ENCODE measurements at places on chromosomes 1 and 21.

GRCh38 chr1:1614954-1615255 lies 395 bp upstream of the MIB2 start:
- no peak for DNase-seq

DNA sequence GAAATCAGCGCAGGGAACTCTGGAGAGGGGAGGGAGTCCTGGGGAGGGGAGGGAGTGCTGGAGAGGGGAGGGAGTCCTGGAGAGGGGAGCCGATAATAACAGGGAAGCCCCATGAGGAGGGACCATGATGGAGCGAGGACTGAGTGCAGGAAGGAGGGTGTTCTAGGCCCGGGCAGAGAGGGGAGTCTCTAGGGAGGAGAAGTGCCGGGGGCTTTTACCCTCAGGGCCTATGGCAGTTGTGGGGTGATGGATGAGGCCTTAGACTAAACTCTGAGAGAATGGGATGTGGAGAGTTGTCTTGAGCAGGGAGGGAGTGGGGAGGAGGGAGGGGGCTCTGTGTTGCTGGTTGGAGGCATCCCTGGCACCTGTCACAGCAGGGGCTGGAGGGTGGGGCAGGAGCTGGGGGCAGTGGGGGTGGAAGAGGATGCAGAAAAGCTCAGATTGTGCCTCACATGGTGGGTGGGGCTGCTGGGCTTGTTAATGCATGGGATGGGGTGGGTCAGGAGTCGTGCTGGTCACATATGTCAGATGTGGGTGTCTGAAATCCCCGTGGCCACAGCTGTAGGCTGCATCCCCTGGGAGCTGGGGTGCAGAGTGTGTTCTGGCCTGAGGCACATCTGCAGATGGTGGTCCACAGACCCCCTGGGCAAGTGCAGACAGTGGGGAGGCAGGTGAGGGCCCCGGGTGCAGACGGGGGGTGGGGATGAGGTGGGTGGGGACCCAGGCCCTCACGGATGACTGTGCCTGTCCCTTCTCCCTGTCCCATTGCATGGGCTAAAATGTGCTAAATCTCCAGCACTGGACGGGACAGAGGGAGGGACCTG lies 88.4 kb upstream of the COL6A1 start:
- DNase-seq = no peak

GRCh38 chr1:110626889-110627288 lies 20.7 kb upstream of the KCNA2 start:
- no peak for DNase-seq

- no peak for DNase-seq
Observed at GRCh38 chr1:150572918-150573647, 6.3 kb downstream of the MCL1 start.

DNA sequence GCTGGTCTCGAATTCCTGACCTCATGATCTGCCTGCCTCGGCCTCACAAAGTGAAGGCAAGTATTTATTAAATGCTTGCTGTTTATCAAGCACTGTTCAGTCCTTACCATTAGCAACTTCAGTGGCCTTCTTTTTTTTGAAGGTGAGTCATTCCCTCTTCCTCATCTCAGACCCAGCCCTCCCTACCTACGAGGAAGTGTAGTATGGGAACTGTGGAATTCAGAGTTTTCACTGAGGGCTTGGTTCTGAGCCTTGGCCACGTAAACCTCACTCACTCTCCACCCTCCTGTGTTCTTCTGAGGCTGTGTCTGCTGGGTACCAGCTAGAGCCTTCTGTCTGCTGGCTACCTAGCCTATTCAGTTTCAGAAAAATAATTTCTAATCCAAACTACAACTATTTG lies 218.3 kb upstream of the SGIP1 start:
- no peak for DNase-seq

DNA sequence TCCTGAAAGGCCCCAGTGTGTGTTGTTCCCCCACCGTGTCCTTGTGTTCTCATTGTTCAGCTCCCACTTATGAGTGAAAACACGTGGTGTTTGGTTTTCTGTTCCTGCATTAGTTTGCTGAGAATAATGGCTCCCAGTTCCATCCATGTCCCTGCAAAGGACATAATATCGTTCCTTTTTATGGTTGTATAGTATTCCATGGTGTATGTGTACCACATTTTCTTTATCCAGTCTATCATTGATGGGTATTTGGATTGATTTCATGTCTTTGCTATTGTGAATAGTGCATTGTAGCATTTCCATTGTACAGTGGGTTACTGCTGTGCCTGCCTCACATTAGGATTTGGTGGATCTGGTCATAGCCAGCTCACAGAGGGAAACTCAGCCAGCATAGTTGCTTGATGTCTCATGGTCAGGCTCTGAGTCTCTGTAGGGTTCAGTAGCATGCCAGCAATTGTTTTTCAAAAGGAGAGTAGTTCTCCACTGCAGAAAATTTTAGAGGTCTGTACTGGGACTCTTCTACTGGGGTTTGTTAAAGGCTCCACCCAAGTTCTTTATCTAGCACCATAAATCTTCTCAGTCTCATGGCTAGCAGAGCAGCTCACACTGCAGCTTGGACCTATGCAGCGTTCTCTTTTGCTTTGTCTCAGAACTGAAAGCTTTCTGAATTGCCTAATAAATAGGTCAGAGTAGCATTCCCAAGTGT lies 41.0 kb downstream of the RUNX3 start:
- DNase-seq = peak; percentile 2

GRCh38 chr1:112840631-112841624 lies 115.1 kb downstream of the SLC16A1 start:
- peak; percentile 18 for DNase-seq

- DNase-seq = no peak
Observed at GRCh38 chr1:35443768-35444518, 113.3 kb downstream of the KIAA0319L start.

DNA sequence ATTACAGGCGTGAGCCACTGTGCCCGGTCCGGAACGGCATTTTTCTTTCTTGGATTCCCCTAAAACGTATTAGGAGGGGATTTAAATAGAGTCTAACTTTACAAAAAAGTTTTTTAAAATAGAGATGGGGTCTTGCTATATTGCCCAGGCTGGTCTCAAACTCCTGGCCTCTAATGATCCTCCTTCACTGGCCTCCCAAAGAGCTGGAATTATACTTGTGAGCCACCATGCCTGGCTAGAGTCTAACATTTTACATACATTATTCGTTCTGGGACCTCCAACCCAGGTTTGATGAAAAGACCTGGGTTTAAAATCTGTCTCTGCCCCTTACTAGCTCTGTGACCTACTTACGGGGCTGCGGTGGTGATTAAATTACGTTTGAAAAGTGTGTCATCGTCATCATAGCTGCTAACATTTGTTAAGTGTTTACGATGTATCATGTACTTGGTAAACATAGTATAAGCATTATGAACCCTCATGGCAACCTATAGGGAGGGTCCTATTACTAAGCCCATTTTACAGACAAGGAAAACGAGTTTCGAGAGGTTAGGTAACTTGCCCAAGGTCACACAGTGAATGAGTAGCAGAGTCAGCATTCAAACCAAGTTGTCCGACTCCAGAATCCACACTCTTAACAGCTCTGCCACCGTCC lies 24.5 kb downstream of the PLEKHM2 start:
- DNase-seq = no peak
